Activated T-cell treated with anti-CD3 and anti-CD28 coated beads, Interleukin-2, amount 50 U/mL, for 4 hours (primary cell): ENCODE measurements at places on chromosomes 5 and 9. TPM values are rescaled to one million over a fixed set of nuclear protein-coding genes. Genes with fewer than 3 reads are reported as not detected.

The NEURL1B gene
- 0.03 TPM for total RNA-seq

The SNCAIP gene
- total RNA-seq: not detected

The OLFML2A gene
- not detected for total RNA-seq

The SPRY4 gene
- 2.6 TPM for total RNA-seq

The LEAP2 gene
- 1.9 TPM for total RNA-seq

The IRX4 gene
- not detected for total RNA-seq

The PFN3 gene
- total RNA-seq: not detected

The IFNK gene
- total RNA-seq: not detected

The CREB3 gene
- total RNA-seq: 22.9 TPM

The SLC6A18 gene
- not detected for total RNA-seq
